Right lobe of liver (tissue), 6 donors: ENCODE measurements at places on chromosomes 12 and 14. TPM values are rescaled to one million over a fixed set of nuclear protein-coding genes. Genes with fewer than 3 reads are reported as not detected.
A peak's percentile ranks its signal among the peaks of the same experiment; 100 is the strongest.

AICDA gene
- total RNA-seq = not detected

GPR84 gene
- total RNA-seq = not detected

SYCP3 gene
- total RNA-seq = not detected

TSHR gene
- total RNA-seq = not detected

PABPN1 gene
- 65.6 TPM for total RNA-seq

NGB gene
- total RNA-seq = not detected

GRCh38 chr12:113812411-113813228 is 153.5 kb downstream of the RBM19 start:
- H3K4me1 ChIP-seq = no peaks in the 10 kb centered on the region
- no peak overlapping the region for H3K27ac ChIP-seq
- no peak overlapping the region for H3K4me3 ChIP-seq
- no peaks in the 10 kb centered on the region for H3K27me3 ChIP-seq
- no peaks in the 10 kb centered on the region for H3K36me3 ChIP-seq

DNA sequence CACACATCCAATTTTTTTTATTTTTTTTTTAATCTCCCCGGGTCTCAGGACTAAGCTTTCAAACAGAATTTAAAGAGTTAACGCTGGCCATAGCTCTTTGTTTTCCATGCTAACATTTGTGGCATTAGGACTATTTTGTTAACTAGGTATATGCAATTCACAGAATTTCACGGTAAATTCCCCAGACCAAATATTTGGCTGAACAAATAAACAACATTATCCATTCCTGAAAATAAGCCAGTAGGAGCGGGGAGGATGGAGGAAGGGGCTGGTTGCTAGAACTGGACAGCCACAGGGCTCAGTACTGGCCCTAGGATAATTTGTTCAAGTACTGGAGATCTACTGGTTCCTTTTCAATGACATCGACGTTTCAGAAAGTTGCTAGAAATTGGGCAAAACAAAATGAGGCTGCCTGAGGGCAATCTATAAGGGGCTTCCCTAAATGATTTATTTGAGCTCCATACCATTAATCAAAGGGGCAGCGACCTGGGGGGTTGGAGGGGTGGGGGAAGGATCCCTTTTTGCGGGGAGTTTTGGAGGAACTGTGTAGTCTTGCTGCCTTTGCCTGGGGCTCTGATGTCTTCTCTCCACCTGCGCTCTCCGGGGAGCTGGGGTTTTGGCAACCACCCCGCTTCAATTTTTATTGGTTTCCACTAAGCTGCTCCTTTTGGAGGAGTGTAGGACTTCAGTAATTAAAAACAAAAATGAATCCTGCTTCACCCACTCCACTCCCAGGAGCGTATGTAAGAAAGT is 9.0 kb downstream of the BMP4 start:
- DNase-seq = no peak
- no peaks in the 10 kb centered on the region for H3K36me3 ChIP-seq
- no peak overlapping the region for H3K27ac ChIP-seq
- no peaks in the 10 kb centered on the region for H3K27me3 ChIP-seq
- H3K4me1 ChIP-seq = no peaks in the 10 kb centered on the region
- H3K4me3 ChIP-seq = peak overlapping the region; percentile 53

DNA sequence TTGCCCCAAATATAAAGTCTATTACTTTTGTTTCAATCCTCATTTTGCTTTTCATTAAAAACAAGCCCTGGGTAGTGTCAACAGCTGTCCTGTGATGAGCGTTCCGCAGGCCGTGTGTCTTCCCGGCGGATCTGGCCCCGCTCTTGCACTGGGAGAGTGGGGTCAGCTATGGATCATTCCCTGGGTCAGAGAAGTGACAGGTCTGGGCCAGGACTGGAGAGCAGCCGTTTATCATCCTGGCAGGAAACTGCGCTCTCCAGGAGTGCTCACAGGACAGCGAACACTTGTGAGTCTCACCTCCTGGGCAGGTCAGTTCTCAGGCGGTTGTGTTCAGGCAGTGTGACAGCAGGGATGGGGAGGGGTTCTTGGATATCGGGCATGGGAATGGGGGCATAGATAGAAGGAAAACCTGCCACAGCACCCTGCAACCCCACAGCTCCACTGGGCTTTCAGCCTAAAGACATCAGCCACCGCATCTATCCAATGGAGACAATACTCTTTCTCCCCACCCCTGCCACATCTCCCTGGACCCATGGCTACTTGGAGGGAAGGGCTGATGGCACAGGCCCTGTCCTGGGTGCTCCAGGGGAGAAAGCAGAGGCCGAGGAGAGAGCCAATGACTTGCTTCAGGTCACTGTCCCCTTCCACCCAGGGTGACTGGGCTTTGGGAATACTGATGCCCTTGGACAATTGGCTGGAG is 47.8 kb upstream of the CHGA start:
- no peak overlapping the region for H3K27ac ChIP-seq
- H3K36me3 ChIP-seq = no peaks in the 10 kb centered on the region
- no peaks in the 10 kb centered on the region for H3K27me3 ChIP-seq
- DNase-seq = no peak

DNA sequence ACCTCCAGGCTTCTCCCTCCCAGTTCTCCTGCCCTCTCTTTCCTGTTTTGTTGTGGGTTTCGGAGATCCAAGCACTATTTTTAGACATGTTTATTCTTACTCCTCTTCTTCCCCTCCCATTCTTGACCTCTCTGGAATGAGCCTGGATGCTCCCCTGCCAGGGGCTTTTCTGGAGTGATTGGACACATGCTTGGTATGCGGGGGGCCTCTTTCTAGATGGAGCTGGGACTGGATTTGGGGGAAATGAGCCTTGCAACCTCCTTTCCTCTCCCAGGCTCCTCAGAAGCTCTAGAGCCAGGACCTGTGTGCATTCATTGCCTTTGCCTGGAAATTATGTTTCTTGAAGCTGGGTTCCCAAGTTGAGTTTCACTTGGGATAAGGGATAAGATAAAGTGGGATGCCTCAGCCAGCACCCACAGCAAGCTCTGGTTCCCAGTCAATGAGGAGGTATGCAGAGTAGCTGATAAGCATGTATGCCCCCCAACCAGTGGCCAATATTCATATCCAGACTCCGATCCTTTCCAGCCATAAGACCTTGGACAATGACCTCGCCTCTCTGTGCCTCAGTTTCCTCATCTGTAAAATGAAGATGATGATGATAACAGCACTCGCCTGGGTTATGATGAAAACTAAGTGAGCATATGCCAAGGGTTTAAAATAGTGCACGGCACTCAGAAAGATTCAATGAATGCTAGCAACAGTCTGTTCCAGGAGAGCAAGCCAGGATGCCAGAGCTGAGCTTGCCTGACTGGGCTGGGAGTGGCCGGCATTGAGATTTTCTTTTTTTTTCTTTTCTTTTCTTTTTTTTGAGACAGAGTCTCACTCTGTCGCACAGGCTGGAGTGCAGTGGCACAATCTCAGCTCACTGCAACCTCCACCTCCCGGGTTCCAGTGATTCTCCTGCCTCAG is 97.8 kb downstream of the SCARB1 start:
- H3K4me1 ChIP-seq = peaks cover 15% of the 10 kb centered on the region
- no peaks in the 10 kb centered on the region for H3K36me3 ChIP-seq
- DNase-seq = no peak
- no peak overlapping the region for H3K4me3 ChIP-seq

- no peak for DNase-seq
- no peak overlapping the region for H3K4me3 ChIP-seq
- H3K27ac ChIP-seq = no peak overlapping the region
- no peaks in the 10 kb centered on the region for H3K36me3 ChIP-seq
- no peaks in the 10 kb centered on the region for H3K27me3 ChIP-seq
Measured at GRCh38 chr12:91143206-91143605, 31.9 kb upstream of the LUM start.

DNA sequence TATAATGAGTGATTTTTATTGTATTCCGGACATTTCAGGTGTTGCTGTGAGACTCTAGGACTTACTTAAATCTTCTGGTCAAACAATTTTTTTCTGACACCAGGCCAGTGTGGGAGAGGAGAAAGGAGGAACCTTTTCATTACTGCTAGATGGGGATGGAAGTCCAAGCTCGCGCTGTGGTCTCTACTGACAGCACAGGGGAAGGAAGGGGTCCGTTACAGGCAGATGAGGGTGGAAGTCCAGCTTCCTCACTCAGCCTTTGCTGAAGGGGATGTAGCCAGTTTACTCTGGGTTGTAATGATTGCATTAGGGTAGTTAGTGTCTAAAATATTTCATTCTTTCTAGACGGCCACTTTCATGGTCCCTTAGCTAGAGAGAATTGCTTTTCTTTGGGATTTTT is 26.3 kb upstream of the ST8SIA1 start:
- no peak for DNase-seq
- no peaks in the 10 kb centered on the region for H3K4me1 ChIP-seq
- H3K4me3 ChIP-seq = no peak overlapping the region
- H3K27ac ChIP-seq = no peak overlapping the region

DNA sequence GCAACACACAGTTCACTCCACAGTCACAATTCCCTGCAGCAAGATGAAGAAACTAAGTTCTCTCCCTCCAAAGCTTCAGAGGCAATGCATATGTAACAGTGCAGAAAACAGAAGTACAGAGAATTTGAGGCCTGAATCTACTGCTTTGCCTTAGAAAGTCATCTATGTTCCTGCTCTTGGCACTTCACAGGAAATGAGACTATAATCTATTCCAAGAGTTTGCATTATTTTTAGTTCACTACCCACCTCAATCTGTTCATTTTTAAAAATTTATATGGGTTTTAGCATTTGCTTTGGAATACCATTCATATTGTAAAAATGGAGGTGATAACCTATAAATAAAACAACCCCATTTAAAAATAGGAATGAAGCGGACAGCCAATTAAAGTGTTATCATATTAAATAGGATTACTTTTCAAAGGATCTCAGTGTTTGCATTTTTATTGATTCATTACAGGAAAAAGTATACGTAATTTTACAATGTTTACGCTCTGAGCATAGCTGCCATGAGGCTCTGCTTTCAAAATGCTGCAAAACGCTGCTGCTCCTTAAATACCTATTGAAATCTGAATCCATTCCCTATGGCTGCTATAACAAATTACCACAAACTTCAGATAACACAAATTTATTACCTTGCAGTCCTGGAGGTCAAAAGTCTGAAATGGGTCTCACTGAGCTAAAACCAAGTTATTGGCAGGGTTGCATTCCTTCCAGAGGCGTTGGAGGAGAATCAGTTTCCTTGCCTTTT is 60.0 kb downstream of the ARMH4 start:
- no peaks in the 10 kb centered on the region for H3K36me3 ChIP-seq
- no peak for DNase-seq
- no peak overlapping the region for H3K4me3 ChIP-seq

- H3K27ac ChIP-seq = no peak overlapping the region
- H3K36me3 ChIP-seq = no peaks in the 10 kb centered on the region
- no peak for DNase-seq
- H3K4me1 ChIP-seq = no peaks in the 10 kb centered on the region
Measured at GRCh38 chr12:19148860-19149259, 19.3 kb downstream of the PLEKHA5 start.

DNA sequence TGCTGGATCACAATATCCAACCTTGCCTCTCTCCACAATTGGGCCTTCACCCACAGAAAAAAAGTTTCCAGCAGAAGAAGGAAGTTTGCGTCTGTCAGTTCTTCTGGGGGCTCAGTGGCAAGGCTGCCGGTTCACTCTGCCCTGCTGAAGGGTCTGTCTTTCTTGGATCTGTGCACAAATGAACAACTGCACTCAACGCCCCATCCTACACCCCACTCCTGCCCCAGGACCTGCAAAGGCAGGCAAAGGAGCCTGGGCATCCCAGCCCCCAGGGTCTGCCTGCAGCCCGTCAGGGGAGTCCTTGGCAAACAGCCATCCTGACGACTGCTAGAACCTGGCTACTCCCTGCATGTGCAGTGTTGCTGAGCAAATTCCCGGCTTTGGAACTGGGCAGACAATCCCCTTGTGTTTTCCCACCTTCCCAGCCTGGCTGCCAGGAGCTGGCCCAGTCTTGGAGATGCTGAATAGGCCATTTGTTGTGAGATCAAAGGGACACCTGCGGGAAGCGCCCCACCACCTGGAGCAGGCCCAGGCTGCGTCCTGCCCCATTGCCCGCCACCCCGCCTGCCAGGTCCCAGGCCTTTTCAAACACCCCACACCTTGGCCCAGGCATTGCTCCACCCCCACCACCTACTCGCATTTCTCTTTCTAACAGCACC is 311.9 kb downstream of the BCL11B start:
- DNase-seq = no peak
- H3K27me3 ChIP-seq = no peaks in the 10 kb centered on the region
- no peaks in the 10 kb centered on the region for H3K4me1 ChIP-seq
- H3K36me3 ChIP-seq = no peaks in the 10 kb centered on the region
- no peak overlapping the region for H3K27ac ChIP-seq
- H3K4me3 ChIP-seq = no peak overlapping the region

GRCh38 chr14:21233457-21234076 is 35.7 kb downstream of the HNRNPC start:
- H3K4me1 ChIP-seq = no peaks in the 10 kb centered on the region
- no peak for DNase-seq
- no peak overlapping the region for H3K27ac ChIP-seq
- H3K27me3 ChIP-seq = no peaks in the 10 kb centered on the region
- H3K4me3 ChIP-seq = no peak overlapping the region

DNA sequence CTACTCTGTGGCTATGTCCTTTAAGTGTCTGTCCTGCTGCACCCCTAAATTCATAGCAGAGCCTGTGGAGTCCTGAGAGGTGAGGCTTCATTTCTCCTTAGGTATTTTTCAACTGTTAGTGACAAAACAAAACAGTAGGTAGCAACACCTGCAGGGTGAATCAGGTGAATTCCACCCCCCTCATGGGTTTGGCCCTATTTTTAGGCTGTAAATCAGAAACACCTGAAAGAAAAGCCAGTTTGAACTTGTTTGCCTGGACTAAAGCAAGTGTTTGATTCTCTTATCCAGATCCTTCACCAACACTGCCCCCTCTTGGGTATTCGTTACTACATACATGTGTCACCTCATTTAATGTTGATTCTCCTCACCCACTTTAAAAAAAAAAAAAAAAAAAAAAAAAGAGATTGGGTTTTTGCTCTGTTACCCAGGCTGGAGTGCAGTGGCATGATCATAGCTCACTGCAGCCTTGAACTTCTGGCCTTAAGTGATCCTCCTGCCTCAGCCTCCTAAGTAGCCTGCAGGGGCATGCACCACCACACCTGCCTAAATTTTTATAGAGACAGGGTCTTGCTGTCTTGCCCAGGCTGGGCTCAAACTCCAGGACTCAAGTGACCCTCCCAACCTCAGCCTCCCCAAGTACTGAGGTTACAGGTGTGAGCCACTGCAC is 10.3 kb downstream of the TBPL2 start:
- no peaks in the 10 kb centered on the region for H3K4me1 ChIP-seq
- no peaks in the 10 kb centered on the region for H3K36me3 ChIP-seq
- H3K4me3 ChIP-seq = no peak overlapping the region

- no peak for DNase-seq
- H3K27ac ChIP-seq = no peak overlapping the region
- H3K4me1 ChIP-seq = no peaks in the 10 kb centered on the region
- H3K27me3 ChIP-seq = no peaks in the 10 kb centered on the region
Measured at GRCh38 chr14:89260898-89261297, 156.1 kb downstream of the FOXN3 start.

DNA sequence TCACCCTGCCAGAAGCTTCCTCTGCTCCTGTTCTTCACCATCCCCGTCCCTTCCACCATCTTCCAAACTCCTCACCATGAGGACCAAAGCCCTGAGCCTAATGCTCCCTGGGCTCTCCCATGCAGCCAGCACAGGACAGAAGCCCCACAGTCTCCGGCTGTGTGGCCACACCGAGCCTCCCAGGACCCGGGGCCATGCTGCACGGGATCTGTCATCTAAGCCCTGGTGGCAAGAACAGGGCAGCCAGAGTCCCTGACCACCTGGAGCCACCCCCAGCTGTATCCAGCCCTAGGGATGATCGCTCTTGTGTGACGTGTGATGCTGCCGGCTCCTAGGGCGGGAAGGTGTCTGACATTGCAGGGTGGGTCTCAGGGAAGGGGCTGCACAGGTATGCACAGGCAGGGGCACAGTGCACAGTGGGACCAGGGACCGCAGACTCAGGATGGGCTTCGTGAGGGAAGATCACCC is 8.1 kb downstream of the TMEM179 start:
- no peak overlapping the region for H3K27ac ChIP-seq
- no peaks in the 10 kb centered on the region for H3K4me1 ChIP-seq
- no peak overlapping the region for H3K4me3 ChIP-seq
- no peaks in the 10 kb centered on the region for H3K27me3 ChIP-seq
